ENCODE measurements at places on chromosomes 1 and 21. TPM values are rescaled to one million over a fixed set of nuclear protein-coding genes. Genes with fewer than 3 reads are reported as not detected.

Gene AQP10
- 1.0 TPM for total RNA-seq

- DNase-seq, result no peak
Observed at GRCh38 chr1:150574260-150575071, 4.9 kb downstream of the MCL1 start.

DNA sequence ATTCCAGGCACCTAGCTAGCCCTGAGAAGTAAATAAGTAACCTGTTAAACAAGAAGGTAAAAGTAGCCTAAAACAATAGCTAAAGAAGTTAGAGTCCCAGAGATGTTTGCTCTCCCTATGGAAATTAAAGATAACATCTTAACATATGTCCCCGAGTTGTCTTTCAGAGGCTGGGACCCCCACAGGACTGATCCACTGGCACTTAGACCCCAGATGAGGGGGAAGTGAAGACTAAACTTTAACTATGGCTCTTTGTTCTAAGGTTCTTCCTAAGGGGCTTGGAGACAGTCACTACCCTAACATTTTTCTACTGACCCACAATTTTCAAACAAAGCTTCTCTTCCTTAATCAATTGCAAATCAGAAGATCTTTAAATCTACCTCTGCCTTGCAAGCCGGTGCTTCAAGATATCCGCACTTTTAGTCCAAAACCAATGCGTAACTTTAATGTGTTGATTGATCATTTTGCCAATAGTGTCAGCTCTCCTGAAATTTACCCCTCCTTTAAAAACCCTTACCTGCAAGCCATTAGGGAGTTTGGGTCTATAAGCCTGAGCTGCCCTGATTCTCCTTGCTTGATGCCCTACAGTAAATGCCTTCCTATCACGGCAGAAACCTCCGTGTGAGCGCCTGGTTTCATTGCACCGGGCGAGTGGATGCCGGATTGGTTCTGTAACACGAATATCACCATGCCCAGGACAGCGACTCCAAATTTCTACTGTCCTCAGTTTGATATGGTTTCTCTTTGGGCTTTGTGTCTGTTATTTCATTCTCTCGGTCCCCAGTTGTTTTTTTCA is 404.4 kb downstream of the SIPA1L2 start:
- no peak for DNase-seq

DNA sequence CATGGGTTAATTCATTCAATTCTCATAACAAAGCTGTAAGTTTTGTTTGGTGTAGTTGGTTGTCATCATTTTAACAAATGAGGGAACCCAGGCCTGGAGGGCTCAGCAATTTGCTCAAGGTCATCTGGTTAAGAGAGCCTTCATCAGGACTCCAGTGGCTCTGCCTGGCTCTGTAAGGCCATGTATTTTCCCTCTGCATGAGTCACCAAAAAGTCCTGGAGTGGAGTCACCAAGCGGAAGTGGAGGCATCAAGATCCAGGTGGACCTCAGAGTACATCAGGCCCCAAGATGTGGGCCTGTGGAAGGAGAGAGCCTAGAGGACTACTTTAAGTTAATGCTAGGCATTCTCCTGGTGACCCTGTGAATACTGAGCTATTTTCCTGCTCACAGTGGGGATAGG is 30.0 kb upstream of the RBM15 start:
- no peak for DNase-seq
